ENCODE measurements at places on chromosomes 5 and 9.

GRCh38 chr5:108747774-108748400 is at the start of gene FER:
Gene FER, plus strand, starts transcription at chr5:108747897. Its CDS starts 50,286 bp downstream, at chr5:108798183.
- H3K27me3 ChIP-seq: no peaks in the 10 kb centered on the region
- no peaks in the 10 kb centered on the region for H3K36me3 ChIP-seq
- peak within 1 kb of the TSS; percentile 79 for H3K4me3 ChIP-seq
- peak within 1 kb of the TSS; percentile 80 for H3K27ac ChIP-seq

DNA sequence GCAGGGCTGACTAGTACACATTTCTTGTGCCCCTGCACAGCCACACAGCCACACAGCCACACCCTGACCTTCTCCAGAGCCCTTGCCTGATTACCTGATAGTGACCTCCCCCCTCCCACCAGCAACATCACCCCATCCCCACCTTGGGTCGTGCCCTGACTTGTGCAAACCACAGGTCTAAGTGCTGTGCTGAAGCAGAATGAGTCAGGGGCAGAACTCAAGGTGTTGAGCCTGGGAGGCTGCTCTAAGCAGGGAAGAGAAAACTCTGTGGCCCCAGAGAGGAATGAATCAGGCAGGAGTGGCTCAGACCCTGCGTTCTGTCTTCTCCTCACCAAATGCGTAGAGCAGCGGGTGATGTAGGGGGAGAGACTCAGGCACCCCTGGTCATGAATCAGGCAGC is 24.3 kb upstream of the FAT2 start:
- DNase-seq: no peak
- H3K27ac ChIP-seq: no peak overlapping the region
- no peaks in the 10 kb centered on the region for H3K36me3 ChIP-seq
- no peak overlapping the region for H3K4me3 ChIP-seq
- H3K4me1 ChIP-seq: no peaks in the 10 kb centered on the region

DNA sequence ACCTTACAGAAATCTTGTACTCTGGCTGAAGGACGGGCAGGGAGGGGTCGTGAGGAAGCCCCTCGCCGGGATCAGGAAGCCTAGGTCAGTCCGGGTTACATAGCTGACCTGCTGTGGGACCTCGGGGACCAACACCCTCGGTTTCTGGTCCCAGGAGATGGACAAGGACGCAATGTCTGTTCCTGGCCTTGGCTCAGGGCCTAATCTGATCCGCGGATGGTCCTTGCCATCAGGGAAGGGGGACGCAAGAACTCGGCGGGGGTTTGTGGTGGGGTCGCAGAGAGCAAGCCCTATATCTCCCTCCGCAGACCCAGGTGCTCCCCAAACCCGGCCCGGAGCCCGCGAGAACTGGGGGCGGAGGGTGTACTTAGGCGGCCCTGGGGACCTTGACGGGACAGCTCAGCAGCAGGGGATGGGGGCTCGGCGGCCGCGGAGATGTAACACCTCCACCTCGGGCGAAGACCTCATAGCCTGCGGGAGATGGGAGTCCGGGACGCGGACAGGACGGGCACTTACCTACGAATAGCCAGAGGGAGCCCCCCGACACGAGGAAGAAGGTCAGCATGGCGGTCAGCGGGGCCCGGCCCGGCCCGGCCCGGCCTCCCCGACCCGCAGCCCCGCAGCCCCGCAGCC is 353 bp downstream of the ACSL6 start:
- peak; percentile 1 for DNase-seq
- H3K27me3 ChIP-seq: peaks cover 4% of the 10 kb centered on the region
- no peak overlapping the region for H3K4me3 ChIP-seq
- H3K27ac ChIP-seq: no peak overlapping the region
- no peaks in the 10 kb centered on the region for H3K4me1 ChIP-seq
- no peaks in the 10 kb centered on the region for H3K36me3 ChIP-seq

DNA sequence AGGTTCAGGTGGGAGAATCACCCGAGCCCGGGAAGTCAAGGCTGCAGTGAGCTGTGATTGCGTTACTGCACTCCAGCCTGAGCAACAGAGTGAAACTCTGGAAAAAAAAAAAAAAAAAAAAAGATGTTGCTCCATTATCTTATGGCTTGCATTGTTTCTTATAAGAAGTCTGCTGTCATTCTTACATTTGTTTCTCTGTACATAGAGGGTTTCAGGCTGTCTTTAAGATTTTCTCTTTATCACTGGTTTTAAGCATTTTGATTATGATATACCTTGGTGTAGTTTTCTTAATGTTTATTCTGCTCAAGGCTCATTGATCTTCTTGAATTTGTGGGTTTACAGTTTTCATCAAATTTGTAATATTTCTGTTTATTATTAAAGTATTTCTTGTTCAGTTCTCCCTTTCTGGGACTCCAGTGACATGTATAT is 35.2 kb downstream of the MVB12B start:
- no peaks in the 10 kb centered on the region for H3K27me3 ChIP-seq
- H3K27ac ChIP-seq: no peak overlapping the region
- no peaks in the 10 kb centered on the region for H3K36me3 ChIP-seq
- no peak overlapping the region for H3K4me3 ChIP-seq

DNA sequence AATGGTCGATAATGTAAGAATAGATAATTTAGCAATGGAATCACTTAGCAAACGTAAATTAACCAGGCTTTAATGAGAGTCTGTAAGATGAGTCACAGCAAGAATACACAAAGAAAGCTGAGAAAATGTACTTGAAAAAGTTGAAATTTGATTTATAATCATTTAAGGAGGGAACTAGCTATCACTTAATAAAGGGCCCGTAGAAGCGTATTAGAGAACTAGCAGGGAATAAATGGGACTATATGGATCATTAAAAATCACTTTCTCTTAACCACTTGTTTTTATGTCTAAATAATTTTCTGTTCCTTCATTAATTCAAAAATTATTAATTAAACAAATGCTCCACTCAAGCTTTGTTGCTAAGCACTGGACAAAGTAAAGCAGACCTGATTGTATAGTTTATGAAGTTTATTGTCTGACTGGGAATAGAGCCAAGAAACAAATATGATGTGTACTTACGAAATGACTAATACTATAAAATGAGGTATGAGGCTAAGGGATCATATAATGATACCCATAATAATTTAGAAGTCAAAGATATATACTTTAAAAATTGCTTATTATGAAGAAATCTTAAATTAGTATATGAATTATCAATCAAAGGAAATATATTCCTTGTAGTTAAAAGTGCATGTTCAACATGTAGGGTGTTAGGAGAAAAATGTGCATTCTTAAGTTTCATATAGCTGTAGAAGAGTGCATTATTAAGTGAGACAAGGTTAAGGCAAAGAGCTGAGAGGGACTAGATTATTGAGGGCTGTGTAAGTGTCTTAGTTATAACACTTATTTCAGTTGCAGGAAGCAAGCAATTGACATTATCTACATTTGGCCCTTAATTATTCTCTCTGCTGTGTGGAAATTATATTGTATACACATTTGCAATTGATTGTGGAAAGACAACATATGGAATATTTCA is 196.8 kb downstream of the PRDM9 start:
- H3K36me3 ChIP-seq: no peaks in the 10 kb centered on the region
- no peak overlapping the region for H3K4me3 ChIP-seq
- no peaks in the 10 kb centered on the region for H3K4me1 ChIP-seq
- no peaks in the 10 kb centered on the region for H3K27me3 ChIP-seq

DNA sequence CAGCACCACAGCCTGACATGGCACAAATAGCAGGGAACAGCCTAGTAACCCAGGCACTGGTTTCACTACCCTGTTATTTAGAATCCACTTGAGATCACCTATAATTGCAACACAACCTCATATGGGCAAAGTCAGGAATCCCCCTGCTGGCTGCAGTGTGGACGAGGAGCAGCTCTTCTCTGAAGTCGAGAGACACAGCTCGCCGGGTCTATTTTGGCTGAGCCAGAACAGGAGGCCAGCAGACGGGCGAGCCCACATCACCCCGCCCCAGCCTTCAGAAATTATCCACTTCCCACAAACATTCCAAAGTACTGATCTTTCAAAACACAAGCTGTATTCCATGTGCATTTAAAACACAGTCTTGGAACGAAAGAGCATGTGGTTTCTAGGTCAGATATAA is 179.0 kb downstream of the ROR2 start:
- no peak overlapping the region for H3K27ac ChIP-seq
- H3K4me3 ChIP-seq: no peak overlapping the region
- H3K4me1 ChIP-seq: no peaks in the 10 kb centered on the region
- no peak for DNase-seq

- H3K36me3 ChIP-seq: no peaks in the 10 kb centered on the region
- no peaks in the 10 kb centered on the region for H3K4me1 ChIP-seq
- H3K27me3 ChIP-seq: peaks cover 4% of the 10 kb centered on the region
- H3K27ac ChIP-seq: no peak overlapping the region
Measured at GRCh38 chr5:74146796-74147195, 493.7 kb downstream of the ENC1 start.

- no peaks in the 10 kb centered on the region for H3K27me3 ChIP-seq
- no peaks in the 10 kb centered on the region for H3K4me1 ChIP-seq
- no peak overlapping the region for H3K27ac ChIP-seq
- no peaks in the 10 kb centered on the region for H3K36me3 ChIP-seq
- H3K4me3 ChIP-seq: no peak overlapping the region
Measured at GRCh38 chr9:137417161-137418021, 5.6 kb downstream of the EXD3 start.

GRCh38 chr9:128008171-128008570 is 27.4 kb upstream of the EEIG1 start:
- H3K4me1 ChIP-seq: no peaks in the 10 kb centered on the region
- no peaks in the 10 kb centered on the region for H3K27me3 ChIP-seq
- H3K4me3 ChIP-seq: no peak overlapping the region
- no peak for DNase-seq
- H3K36me3 ChIP-seq: no peaks in the 10 kb centered on the region

- H3K36me3 ChIP-seq: no peaks in the 10 kb centered on the region
- DNase-seq: no peak
- no peak overlapping the region for H3K27ac ChIP-seq
- no peaks in the 10 kb centered on the region for H3K27me3 ChIP-seq
Measured at GRCh38 chr9:135391759-135392158, 87.8 kb upstream of the PPP1R26 start.

DNA sequence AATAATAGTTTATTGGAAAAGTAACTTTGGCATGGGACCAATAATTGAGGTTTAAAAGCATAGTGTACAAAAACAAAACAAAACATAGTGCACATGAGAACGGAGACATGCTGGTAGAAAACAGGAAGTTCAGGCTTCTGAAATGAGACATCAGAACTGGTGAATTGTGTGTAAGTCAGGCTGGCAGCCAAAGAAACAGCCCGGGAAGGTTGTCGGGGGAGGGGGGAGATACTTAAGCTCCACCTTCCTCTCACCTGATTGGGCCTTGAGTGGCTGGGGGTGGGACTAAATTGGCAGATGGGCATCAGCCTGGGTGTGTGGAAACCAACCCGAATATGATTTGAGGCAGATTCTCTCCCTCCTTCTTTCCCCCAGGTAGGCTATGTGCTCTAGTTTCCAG is 256.3 kb downstream of the SMARCA2 start:
- H3K27ac ChIP-seq: no peak overlapping the region
- H3K4me1 ChIP-seq: no peaks in the 10 kb centered on the region
- no peaks in the 10 kb centered on the region for H3K36me3 ChIP-seq

DNA sequence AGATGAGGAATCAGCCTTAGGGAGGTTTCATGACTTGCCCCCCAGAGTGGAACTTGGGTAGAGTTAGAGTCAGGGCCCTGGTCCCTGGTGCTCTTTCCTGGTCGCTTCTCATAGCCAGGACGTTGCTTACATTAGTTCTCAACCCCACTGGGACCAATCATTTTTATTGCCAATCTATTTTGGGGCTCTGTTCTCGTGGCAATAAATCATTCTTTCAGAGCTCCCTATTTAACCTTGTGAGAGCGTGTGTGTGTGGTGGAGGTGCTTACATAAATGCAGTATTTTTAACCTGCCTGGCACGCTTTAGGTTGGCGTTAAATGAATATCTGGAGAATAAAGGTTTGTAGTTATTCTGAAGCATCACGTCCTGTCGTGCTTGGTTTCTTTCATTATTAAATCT is 4.1 kb downstream of the TRIO start:
- DNase-seq: no peak
- no peaks in the 10 kb centered on the region for H3K36me3 ChIP-seq
- H3K4me3 ChIP-seq: no peak overlapping the region
- H3K4me1 ChIP-seq: peaks cover 10% of the 10 kb centered on the region
- H3K27me3 ChIP-seq: peaks cover 25% of the 10 kb centered on the region

GRCh38 chr9:13806714-13807113 is 507.2 kb downstream of the NFIB start:
- DNase-seq: no peak
- H3K27me3 ChIP-seq: no peaks in the 10 kb centered on the region
- no peaks in the 10 kb centered on the region for H3K4me1 ChIP-seq
- H3K4me3 ChIP-seq: no peak overlapping the region
- no peaks in the 10 kb centered on the region for H3K36me3 ChIP-seq
- no peak overlapping the region for H3K27ac ChIP-seq

- H3K27ac ChIP-seq: no peak overlapping the region
- H3K27me3 ChIP-seq: peaks cover 33% of the 10 kb centered on the region
- H3K4me3 ChIP-seq: no peak overlapping the region
- no peaks in the 10 kb centered on the region for H3K4me1 ChIP-seq
- no peak for DNase-seq
Measured at GRCh38 chr5:73152411-73153388, 20.3 kb upstream of the TMEM174 start.

DNA sequence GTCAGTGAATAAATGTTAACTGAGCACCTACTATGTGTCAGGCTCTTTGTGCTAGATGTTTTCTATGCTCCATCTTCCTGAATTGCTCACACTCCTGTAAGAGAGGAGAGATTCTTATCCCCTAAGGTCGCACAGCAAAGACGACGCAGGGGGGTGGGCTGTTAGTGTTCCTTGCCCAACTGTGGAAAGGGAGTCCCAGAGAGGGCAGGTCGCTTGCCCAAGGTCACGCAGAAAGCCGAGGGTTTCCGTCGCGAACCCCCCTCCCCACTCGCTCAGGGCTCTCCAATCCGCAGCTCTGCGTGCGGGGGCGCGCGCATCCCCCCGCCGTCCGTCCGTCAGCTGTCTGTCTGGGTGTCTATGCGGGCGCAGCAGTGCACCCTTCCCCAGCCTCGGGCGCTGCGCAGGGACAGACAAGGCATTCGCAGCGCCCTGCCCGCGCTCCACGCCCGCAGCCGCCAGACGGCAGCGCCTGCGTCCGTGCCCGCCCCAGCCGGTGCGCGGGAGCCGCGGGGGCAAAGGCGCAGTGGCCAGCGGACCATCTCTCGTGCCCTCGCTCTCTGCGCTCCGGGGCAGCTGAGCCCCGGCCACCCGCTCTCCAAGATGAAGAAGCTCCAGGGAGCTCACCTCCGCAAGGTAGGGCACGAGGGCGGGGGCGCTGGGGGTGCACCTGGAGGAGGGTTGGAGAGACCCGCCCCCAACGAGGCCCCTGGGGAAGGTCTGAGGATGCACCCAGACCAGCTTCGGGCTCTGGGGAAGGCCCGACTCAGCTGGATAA is at the start of gene SLC6A7:
Gene SLC6A7, plus strand, starts transcription at position 335 of the 775 bp plus-strand sequence. Its CDS starts 266 bp downstream, at position 601.
- H3K36me3 ChIP-seq: no peaks in the 10 kb centered on the region
- H3K4me3 ChIP-seq: no peak within 1 kb of the TSS
- peaks cover 17% of the 10 kb centered on the region for H3K27me3 ChIP-seq
- no peak for DNase-seq
- H3K27ac ChIP-seq: no peak within 1 kb of the TSS

- no peak overlapping the region for H3K4me3 ChIP-seq
- H3K36me3 ChIP-seq: no peaks in the 10 kb centered on the region
- no peaks in the 10 kb centered on the region for H3K27me3 ChIP-seq
- H3K4me1 ChIP-seq: no peaks in the 10 kb centered on the region
Measured at GRCh38 chr5:31196309-31196708, 2.8 kb downstream of the CDH6 start.

GRCh38 chr5:97074859-97075489 is 67.4 kb downstream of the LIX1 start:
- no peaks in the 10 kb centered on the region for H3K36me3 ChIP-seq
- DNase-seq: no peak
- H3K4me1 ChIP-seq: no peaks in the 10 kb centered on the region
- H3K27me3 ChIP-seq: no peaks in the 10 kb centered on the region
- H3K4me3 ChIP-seq: no peak overlapping the region
- no peak overlapping the region for H3K27ac ChIP-seq
